Panc1 (cell line): ENCODE measurements at places on chromosomes 4 and X.

DNA sequence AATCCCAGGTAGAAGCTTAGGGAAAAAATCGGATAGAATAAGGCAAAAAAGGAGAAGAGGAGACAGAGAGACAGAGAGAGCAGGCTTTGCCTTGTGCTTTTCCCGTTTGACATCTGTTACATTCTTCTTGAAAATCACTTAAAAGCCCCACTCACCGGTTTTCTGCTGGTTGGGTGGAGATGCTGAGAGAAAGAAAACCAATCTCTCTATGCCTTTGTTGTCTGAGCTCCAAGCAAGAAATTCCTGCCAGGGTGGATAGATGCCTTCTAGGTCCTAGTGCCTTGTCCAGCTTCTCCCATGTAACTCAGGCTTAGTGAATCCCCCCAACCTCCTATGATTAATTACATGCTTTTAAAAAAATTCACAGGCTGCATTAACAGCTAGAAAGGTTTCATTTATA lies at the start of gene DCX:
TSS of gene DCX (minus strand) at position 210 of the 400 bp plus-strand sequence. CDS start 1,794 bp downstream, outside the sequence.
- DNase-seq, result no peak

- no peak for DNase-seq
Observed at GRCh38 chr4:74235135-74235534, 73.1 kb upstream of the EPGN start.

- DNase-seq, result no peak
Observed at GRCh38 chr4:57206172-57206571, 96.0 kb upstream of the IGFBP7 start.

DNA sequence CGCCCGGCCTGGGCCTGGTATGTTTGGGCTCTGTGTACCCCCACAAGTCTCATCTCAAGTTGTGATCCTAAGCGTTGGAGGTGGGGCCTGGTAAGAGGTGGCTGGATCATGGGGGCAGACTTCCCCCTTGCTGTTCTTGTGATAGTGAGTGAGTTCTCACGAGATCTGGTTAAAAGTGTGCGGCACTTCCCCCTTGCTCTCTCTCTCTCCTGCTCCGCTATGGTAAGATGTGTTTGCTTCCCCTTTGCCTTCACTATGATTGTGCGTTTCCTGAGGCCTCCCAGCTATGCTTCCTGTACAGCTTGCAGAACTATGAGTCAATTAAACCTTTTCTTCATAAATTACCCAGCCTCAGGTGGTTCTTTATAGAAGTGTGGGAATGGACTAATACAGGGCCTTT lies 53.0 kb downstream of the CHST7 start:
- no peak for DNase-seq

DNA sequence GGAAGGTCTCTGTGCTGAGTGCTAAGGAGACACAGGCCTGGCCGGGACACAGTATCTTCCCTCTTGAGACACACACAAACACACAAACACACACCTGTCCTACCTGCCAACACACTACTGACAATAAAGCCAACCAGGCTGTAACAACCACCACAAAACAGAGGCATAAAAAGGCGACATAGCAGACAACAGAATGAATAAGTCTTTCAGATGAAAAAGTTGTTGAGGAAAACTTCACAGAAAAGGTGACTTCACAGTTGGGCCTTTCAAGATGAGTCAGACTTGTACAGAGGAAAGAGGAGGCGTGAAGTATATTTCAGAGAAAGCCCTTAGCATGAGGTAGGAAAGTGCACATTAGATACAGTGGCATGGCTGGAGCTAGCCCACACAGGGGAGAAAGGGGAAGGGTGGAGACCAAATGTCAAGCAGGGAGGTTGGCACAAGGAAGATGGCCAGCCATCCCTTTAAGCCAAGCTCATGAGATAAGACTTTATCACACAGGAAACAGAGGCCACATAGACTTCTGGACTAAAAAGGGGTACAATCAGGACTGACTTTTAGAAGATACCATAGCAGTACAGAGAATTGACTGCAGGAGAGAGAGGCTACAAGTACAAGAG lies 54.0 kb downstream of the SLC9A7 start:
- no peak for DNase-seq

DNA sequence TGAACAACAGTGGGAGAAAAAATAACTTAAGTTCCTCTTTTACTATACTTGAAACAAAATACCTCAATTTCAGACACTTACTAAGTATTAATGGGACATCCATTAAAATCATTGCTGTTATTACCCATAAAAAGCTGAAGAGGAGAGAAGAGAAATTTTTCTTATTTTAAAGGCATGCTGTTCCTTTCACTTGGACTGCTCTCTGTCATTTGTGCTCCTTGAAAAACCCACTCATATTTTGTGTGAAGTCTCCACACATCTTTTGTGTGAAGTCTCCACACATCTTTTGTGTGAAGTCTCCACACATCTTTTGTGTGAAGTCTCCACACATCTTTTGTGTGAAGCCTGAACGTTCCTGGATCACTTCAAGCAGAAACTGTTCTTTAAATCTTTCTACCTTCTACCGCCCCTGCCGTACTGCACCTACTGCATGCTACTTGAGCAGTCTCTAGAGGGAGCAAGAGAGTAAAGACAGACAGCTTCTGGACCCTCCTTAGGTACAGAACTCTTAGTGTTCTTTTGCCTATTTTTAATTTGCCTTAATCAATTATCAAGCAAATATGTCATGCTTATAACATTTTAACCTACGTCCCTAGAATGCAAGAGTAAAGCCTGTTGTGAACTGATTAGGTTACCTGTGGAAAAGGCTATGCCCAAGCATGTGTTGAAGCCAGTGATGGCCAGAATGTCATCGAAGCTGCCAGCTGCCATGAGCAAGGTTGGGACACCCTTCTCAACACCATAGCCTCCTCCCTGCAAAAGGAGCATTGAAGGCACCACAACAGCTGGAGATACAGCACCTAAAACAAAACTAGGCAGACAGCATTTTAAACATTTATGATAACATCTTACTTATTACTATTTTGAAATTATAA lies 27.1 kb upstream of the SLC9B1 start:
- peak; percentile 20 for DNase-seq

GRCh38 chr4:123088501-123088900 lies 166.1 kb upstream of the NUDT6 start:
- no peak for DNase-seq

DNA sequence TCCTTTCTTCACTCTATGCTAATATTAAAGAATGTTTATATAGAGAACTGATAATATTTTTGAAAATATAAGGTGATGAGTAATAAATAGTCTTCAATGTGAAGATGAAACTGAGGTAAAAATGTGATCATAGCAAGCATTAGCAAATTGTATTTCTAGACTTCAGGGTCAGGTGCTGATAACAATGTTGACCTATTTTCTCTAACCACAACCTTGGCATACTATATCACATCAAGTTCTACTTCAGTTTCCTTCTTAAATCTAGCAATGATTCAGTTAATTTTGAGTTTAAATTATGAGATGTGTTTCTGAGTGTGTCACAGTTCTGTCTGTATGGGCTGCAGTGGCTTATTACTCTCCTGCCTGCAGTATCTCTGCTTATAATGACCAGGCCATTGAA lies 209.4 kb downstream of the RAPGEF2 start:
- DNase-seq, result no peak

GRCh38 chr4:138050601-138051000 lies 191.5 kb downstream of the SLC7A11 start:
- DNase-seq, result no peak

GRCh38 chr4:17335371-17335770 lies 176.5 kb downstream of the QDPR start:
- DNase-seq, result no peak

- DNase-seq, result no peak
Observed at GRCh38 chr4:41160012-41160789, 54.1 kb downstream of the APBB2 start.

DNA sequence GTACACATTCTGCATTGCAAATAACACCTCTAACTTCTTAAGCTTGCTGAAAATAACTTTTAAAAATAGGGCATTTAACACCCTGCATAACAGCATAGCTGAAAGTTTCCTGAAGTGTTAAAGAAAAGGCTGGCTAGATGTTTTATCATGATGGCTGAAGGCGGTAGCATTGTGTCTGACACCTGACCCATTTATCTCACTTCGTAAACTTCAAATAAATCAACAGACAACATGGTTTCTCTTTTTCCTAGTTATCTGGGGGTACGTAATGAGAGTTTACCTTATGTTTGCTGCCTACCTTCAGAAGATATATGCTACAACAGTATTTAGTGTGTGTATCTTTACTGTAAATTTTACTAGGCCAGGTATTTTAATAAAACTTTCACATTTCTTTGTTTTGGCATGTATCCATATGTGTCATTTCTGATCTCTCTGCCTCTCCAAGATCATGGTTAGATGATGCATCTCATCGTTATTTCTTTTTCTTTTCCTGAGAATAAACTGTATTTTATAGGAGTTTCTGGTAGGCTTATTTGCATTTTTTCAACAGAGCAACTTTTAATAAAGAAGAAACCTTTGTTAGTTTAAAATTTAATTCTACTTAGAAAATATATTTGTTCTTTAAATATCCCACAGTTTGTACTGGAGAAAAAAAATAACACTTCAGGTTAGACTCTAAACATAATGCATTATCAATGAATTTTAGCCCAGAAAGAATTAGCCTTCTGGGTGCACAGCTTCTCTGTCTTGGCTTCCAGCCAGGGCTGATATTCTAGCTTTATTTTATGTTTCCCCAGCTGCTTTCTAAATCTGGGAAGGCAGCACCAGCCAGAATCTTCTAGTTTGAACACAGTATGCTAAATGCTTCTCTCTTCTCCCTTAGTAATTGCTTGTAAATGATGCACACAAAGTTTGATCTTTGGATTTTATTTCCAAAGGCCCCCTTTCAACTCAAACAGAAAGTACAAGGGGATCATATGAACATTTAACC lies 2.9 kb downstream of the NDST4 start:
- DNase-seq, result no peak

DNA sequence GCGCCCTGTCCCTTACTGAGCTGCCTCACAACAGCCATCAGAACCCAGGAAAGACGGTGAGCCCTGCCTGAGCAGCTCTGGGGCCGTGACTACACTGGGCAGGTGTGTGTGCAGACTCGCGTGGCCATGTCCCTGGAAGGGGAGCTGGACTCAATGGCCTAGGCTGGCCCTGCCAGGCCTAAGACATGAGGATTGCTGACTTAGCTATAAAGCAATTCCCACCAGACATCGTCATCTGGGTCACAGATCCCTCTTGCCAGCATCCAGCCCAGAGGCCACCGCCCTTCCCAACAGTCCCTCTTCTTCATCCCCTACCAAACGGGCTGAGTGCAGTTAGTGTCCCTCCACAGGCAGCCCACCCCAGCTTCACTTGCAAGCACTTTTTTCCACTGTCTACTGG lies 3.7 kb downstream of the NAA10 start:
- no peak for DNase-seq

GRCh38 chr4:22190855-22191254 lies 242.3 kb upstream of the KCNIP4 start:
- DNase-seq, result no peak

GRCh38 chr4:124555959-124556358 lies 156.6 kb downstream of the ANKRD50 start:
- DNase-seq, result no peak

DNA sequence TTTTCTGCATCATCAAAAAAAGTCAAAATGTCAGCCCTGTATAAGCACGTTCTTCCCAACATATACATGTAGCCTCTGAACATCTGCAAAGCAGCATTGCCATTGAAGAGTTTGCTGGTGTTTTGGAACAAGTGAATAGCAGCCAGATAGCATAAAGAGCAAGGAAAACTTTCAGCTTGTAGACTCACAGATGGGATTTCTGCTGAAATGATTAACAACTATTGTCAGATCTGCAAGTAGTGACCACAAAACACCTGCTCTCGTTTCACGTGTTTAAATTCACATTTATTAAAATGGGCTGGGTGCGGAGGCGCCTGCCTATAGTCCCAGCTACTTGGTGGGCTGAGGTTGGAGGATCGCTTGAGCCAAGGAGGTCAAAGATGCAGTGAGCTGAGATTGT lies 123.7 kb downstream of the SPRY1 start:
- no peak for DNase-seq

- no peak for DNase-seq
Observed at GRCh38 chrX:74923942-74924448, 1.3 kb downstream of the NEXMIF start.

GRCh38 chr4:67198727-67199126 lies 346.6 kb downstream of the CENPC start:
- no peak for DNase-seq

DNA sequence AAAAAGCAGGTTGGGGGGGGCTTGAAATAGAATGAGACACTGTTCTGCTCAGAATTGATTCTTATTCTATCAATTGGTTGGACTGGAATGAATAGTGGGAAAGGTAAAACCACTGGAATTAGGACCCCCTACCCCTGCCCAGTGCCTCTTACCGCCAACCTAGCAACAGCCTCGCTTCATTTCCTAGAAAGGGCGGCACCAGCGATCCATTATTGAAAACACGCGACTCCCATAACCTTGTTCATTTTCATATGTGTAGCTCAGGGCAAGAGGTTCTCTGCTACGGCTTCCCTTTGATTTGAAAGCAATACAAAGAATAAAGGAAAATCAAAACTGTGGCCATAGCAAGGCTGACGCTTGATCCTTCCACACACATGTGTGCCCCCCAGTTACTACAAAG lies 33.7 kb downstream of the IDS start:
- no peak for DNase-seq

- no peak for DNase-seq
Observed at GRCh38 chrX:143536176-143536575, 18.9 kb upstream of the SPANXN3 start.

DNA sequence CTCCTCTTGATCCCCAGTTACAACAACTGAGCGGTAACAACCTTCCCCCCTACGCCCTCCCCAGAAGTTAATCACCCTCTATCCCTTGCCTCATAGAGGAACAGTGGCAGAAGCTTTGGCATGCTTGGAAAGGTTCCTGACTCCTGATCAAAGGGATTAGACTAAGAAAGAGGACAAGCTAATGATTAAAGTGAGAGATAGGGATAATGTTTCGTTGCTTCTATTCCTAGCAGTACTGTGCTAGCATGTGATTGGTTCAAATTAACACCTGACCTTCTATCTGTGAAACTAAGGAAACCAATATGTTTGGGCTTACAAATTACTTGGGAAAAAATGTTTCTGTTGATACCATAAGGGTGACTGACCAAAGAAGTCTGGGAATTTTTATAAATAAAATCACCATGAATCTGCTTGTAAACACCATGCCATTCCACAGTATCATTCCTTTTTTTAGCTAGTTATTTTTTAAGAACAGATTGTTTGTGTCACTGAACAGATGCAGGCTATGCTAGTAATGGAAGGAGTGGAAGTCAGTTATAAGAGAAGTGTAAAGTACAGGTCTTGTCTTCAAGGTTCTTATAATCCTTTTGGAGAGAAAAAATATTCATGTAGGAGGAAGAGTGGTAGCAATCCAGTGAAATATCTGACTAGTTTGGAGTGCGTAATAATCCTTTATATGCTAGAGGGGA lies 11.3 kb upstream of the ATP1B4 start:
- no peak for DNase-seq

DNA sequence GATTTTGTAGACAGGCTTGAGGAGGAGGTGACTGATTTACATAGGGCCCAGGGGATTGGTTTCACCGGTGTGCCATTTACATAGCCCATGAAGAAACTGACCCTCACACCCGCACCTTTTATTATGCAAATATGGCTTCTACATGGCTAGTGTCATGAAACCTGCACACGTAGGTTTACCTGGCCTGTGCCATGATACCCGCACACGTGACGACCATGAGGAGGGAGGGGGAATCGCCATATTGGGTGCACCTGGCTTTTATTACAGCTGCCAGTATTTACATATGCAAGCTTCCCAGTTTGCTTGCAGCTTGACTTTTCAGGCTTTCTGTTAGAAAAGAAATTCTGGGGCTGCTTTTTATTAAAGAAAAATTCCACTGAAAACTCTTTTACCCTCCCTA lies 359.7 kb downstream of the ADAM29 start:
- no peak for DNase-seq

- DNase-seq, result peak; percentile 32
Observed at GRCh38 chr4:175531405-175532091, 280.5 kb downstream of the GPM6A start.
